ENCODE measurements at places on chromosomes 2 and 18.

GRCh38 chr2:225072444-225072843 is 30.2 kb upstream of the DOCK10 start:
- DNase-seq: no peak

DNA sequence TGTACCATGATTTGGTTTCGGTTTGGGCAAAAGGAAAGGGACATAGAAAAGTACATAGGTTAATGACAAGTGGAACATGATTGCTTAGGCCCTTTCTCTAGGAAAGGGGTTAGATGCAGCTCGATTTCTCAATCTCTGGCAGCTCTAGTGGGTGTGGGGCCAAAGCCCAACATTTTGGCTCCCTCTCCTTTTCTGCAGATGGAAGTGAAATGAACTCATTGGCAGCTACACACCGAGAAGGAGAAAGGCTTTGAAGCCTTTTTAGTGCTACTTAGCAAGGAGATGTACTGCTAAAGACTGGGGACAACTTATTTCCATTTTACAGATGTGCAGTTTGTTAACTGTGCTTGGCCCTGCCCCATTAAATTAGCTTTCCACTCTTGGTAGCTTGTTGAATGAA is 93.8 kb downstream of the LYPD6B start:
- no peak for DNase-seq

DNA sequence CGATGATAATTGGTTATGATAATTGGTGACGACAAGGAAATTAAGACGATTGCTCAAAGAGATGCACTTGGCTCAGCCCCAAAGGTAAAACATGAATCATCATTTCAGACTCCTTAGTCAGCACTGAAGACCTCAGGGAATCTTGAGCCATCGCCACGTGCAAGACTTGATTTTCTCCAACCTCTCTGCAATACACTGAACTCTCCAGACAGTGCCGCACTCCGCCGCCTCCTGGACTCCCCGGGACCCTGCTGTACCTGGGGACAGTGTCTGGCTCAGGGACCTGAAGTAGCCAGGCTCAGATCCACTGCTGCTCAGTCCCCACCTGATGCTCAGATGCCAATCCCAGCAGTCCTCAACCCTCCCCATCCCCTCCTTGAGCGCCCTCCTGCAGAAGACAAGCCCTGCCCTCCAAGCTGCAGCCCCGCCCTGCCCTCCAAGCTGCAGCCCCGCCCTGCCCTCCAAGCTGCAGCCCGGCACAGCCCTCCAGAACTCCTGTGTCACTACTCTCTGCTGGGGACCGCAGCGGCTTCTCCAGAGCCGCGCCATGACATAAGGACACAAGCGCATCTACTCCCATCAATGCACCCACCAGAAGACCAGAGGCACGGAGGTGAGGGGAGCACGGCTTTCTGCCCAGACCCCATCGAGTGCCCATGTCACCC is 1.1 kb downstream of the TMEM18 start:
- peak; percentile 65 for DNase-seq

GRCh38 chr2:48548840-48549239 is 18.9 kb downstream of the STON1 start:
- no peak for DNase-seq

DNA sequence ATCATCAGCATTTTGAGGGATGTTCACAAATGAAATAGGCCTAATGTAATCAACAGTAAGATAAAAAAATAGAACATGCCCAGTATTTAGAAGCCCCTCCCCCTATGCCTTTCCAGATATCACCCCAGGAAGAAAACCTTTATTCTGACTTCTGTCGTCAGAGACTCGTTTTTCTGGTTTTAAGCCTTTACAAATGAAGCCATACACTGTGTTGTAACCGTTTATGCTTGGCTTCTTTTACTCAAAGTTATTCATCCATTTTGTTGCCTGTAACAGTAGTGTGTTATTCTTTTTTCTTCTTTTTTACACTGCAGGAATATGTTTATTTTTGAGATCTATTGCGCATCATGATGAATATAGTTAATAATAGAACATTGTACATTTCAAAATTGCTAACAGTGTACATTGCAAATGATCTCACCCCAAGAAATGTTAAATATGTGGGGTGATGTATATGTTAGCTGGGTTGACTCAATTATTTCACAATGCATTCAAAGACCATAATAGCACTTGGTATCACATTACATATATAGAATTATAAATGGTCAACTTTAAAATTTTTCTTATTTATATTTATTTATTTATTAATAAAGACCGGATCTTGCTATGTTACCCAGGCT is 28.1 kb upstream of the PNPT1 start:
- no peak for DNase-seq

DNA sequence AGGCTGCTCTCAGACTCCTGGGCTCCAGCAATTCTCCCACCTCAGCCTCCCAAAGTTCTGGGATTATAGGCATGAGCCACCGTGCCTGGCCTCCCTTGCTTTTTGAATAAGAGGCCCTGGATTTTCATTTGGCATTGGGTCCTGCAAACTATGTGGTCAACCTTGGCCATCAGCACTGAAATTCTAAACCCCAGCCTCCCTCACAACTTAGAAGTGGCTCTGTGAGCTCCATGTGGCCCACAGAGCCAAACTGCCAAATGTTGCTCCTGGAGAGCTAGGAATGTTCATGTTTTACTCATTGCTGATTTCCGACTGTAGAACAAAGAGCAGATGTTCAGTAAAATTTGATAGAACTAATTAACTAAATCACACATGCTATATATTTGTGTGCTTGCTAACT is 210.6 kb upstream of the AGAP1 start:
- DNase-seq: no peak

GRCh38 chr2:120221616-120222015 is 1.6 kb downstream of the TMEM185B start:
- no peak for DNase-seq

DNA sequence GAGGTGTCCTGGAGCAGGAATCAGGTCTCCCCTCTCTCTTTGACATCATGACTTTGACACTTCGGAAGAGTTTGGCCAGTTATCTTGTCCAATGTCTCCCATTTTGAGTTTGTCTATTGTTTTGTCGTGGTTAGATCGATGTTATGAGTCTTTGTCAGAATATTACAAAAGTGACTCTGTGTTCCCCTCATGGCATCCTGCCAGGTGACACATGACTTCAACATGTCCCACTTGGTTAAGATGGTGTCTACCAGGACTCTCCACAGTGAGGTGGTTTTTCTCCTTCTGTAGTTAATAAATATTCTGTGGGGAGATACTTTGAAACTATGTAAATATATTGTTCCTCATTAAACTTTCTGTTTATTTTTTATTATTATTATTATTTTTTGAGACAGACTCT is 76.6 kb upstream of the BZW1 start:
- DNase-seq: no peak

DNA sequence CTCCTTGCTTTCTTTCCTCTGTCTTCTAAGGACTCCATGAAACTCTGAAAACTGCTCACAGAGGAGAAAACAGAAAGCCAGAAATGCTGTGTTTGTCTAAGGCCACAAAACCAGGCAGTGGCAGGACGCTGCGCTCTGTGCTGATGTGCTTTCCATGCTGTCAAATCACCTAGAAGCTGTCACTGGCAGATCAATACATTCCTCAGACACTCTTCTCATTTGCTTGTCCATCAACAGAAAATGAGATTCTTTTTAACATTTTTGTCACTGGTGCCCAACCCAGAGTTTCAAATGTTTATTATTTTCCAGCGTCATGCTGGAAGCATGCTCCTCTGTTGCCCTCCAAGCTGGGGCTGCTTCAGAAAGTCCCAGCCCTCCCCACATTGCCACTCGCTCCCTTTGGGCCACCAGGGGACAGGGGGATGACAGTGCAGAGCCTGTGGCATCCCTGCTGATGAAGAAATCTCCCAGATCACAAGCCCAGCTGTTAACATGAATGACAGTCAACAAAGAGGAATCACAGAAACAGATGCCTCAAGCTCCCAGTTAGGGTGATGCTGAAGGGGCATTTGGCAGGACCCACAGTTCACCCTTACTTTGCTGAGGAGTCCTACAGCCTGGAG is 117.5 kb upstream of the MEIS1 start:
- no peak for DNase-seq

DNA sequence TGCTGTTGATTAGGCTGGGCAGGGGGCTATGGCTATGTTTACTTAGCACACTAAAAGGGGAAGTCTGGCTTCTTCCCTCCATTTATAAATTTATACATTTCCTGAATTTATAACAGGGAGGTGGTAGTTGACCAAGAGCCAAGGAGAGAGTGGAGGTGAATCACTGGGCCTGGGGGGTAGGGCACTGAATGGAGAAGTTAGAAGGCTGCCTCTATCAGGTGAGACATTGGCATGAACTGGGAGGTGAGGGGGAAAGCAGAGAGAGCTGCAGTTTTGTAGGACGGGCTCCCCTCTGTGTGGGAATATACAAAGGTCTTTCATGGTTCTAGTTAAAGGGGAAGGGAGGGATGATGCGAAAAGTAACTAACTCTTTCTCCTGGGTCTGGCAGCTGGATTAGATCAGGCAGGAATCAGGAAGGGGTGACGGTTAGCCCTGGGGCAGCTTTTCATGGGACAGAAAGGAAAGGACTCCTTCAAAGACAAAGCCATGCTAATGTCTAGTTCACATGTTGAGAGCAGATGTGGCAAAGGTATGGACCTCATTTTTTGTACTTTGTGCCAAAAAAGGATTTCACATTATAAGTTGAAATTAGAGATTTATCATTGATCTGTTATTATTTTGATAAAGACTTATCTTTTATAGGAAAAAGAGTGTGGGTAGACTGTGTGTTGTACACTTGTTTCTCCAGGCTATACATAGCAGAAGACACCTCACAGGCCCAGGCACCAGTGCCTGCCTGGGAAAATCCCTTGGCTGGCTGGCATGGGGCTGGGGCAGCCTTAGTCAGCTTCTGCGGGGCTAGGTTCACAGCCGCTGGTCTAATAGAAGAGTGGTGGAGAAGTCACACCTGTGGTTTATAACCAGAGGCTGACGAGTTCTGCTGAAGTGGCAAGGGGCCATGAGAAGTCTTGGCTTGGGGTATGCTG is 158.7 kb downstream of the CLIP4 start:
- no peak for DNase-seq

DNA sequence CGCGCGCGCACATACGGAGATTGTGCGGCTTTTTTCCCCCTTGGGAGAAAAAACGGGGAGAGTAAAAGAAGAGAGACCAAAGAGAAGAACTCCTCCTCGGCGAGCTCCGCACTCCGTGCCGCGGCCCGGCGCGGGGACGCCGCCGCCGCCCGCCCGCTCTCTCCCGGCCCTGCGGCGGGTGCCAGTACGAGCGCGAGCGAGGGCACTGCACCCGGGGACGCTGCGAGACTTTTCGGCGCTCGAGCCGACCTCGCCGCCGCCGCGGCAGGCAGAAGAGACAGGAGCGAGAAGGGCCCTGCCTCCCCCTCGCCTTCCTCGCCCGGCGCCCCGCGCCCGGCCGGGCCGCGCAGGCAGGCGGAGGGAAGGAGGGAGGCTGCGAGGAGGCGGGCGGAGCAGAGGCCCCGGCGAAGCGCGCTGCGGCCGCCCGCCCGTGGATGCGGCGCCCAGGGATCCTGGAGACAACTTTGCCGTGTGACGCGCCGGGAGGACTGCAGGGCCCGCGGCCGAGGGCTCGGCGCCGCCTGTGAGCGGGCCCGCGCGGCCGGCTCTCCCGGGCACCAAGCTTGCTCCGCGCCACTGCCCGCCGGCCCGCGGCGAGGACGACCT is 857 bp upstream of the INHBB start:
- DNase-seq: no peak

DNA sequence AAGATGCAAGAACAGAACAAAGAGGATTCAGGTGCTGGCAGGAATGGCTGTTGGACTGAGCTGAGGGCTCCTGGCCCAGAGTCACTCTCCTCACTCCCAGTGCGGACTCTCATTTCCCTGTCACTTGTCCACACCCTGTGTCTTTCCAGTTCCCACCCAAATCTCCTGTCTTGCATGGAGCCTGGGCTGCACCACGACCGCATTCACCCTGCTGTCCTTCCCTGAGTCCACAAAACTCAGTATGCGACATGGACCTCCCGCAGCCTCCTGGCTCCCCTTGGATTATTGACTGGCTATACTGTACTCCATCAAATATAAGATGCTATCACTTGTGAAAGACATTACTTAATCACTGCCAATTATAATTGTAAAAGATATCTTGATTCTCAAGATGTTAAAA is 2.5 kb upstream of the ITM2C start:
- no peak for DNase-seq

DNA sequence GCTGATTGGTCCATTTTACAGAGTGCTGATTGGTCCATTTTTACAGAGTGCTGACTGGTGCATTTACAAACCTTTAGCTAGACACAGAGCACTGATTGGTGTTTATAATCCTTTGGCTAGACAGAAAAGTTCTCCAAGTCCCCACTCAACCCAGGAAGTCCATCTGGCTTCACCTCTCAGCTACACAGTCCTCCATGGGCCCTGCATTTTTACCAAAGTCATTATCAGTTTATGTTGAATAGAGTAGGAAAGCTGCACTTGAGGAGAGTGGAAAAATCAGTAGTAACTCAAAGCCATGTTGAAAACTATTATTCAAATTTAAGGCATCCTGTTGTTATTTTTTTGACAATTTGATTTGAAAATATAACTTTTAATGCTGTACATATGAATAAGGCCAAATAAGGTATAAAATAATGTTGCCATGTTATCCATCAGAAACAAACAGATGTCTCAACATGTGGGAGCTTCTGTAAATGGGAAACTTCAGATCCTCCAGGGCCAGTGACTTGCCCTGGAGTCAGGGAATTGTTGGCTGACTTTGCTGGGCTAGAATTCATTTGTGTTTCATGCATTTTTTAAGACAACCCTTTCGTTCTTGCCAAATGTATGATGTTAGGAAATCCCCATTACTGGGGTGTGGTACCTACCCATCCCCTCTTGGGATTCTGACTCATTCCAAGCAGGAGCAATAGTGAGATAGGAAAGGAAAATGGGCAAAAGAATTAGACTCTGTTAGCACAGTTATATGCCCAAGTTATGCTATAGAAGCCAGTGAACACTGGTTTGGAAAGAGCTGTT is 37.8 kb upstream of the CCDC195 start:
- DNase-seq: no peak

DNA sequence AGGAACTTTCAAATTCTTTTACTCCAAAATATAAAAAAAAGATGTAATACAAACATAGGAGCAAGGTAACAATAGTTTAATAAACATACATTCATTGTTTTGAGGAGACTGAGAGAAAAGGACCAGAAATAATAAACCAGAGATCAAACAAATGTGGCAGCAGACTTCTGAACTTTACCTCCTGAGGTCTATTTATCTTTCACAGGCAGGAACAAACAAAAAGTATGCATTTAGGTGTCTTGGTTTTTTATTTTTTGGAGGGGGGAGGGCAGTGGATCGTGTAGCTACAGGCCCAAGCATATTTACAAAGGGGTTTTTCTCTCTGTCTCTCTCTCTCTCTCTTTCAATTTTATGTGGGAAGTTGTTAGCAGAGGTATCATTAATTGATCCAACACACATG is 5.6 kb downstream of the PPP4R1 start:
- no peak for DNase-seq

- DNase-seq: peak; percentile 15
These were observed 138.4 kb downstream of the MBP start for GRCh38 chr18:76994086-76994654.

GRCh38 chr2:173652767-173653431 is 298.2 kb downstream of the CDCA7 start:
- peak; percentile 56 for DNase-seq

DNA sequence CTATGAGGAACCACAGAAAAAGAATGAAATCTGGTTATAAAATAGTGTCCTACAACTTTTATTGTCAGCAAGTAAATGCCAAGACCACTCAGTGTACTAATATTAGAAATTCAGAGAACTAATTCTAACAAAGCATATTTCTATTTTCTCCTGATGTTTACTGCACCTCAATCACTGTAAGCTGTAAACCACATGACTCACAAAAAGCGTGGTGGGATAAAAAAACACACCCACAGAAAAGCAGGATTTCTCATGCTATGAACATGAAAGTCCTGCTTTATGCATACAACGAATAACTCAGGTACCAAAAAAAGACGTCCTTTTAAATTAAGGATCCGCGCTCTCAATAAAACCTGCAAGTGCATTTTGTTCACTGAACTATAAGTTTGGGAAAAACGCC is 797 bp downstream of the TXNL4A start:
- DNase-seq: no peak

Data from ureter (tissue), 1 donor.